Glutamatergic neuron (in vitro differentiated cells): ENCODE measurements at places on chromosomes 2 and 18. TPM values are rescaled to one million over a fixed set of nuclear protein-coding genes. Genes with fewer than 3 reads are reported as not detected.

- no peak for DNase-seq
Observed at GRCh38 chr2:222577341-222577740, 78.6 kb downstream of the FARSB start.

DNA sequence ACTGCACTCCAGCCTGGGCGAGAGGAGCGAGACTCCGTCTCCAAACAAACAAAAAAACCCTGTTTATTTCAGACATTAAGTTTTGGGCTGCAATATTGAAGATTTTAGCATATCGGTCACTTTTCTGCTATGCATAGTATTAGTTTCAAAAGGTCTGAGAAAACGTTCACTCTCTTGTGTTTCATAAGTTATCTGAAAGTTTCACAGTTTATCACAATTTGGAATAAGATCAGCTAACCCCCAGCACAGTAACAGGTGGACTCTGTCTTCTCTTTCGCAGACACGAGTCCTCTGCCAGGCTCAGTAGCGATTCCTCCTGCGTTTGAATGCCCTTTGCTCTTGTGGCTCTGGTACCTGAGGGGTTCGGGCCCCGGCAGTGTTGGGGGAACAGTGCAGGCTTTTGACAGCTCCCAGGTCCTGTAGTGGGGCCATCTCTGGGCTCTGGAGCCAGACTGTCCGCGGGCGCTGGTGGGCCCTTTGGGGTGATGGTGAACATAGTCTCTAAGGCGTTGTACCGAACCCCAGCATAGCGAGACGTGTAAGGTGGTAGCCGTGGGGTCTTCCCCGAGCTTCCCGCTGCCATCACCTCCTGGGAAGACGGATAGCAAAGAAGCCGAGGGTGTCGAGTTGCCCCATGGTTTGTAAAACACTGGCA is 20.4 kb downstream of the NFATC1 start:
- DNase-seq, result no peak

DUSP19 gene
- total RNA-seq, result 1.6 TPM

B3GNT7 gene
- 0.27 TPM for total RNA-seq

GRCh38 chr18:72762515-72763122 is 105.2 kb downstream of the NETO1 start:
- no peak for DNase-seq

DNA sequence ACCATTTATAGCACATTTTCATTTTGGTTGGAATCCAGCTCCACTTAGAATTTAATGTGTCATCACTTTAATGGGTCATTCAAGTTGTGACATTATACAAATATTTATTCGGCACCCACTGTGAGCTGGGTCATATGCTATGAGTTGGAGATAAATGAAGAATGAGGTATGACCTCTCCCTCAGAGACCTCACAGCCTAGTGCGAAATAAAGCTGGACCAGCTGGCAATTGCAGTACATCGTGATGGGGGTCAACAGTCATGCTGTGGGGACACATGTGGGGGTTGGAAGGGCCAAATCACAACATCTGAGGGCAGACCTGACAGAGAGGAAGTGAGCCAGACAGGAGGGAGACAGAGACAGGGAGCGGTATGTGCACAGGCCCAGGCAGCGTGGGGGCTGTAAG is 175.4 kb downstream of the MAIP1 start:
- DNase-seq, result no peak

DNA sequence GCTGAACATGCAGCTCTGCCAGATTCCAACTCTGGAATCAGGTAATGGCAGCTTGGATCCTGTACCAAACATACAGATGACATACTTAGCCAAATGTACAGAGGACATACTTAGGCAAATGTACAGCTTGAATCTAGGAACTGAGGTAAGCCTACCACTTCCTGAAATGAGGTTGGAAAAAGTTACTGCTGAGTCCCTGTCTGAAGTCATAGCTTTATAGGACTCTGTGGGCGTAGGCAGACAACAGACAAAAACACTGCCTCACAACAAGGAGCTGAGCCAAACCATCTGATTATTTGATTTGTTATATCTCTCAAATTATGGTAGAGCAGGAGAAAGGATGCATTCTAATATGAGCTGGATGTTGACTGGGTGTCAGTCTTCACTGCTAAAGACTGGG is 290.2 kb upstream of the TCF4 start:
- DNase-seq, result no peak

DNA sequence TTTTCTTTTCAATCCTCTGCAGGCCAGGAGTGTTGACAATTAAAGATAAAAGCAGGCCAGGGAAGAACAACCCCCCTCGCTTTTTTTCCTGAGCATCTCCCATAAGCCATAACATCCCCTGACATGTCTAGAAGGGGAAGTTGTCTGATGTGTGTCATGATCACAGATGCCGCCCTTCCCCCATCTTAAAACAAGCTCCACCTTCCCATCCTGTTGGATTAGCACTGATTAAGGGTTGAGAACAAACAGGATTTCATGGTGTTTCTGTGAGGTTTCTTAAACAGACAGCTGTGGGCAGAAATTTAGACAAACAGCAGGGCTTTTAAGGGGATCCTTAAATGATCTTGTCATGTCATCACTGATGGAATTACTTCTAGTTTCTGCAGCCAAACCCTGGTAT is 59.4 kb upstream of the UPP2 start:
- DNase-seq, result no peak

- no peak for DNase-seq
Observed at GRCh38 chr2:72136933-72137497, 10.6 kb downstream of the CYP26B1 start.

DNA sequence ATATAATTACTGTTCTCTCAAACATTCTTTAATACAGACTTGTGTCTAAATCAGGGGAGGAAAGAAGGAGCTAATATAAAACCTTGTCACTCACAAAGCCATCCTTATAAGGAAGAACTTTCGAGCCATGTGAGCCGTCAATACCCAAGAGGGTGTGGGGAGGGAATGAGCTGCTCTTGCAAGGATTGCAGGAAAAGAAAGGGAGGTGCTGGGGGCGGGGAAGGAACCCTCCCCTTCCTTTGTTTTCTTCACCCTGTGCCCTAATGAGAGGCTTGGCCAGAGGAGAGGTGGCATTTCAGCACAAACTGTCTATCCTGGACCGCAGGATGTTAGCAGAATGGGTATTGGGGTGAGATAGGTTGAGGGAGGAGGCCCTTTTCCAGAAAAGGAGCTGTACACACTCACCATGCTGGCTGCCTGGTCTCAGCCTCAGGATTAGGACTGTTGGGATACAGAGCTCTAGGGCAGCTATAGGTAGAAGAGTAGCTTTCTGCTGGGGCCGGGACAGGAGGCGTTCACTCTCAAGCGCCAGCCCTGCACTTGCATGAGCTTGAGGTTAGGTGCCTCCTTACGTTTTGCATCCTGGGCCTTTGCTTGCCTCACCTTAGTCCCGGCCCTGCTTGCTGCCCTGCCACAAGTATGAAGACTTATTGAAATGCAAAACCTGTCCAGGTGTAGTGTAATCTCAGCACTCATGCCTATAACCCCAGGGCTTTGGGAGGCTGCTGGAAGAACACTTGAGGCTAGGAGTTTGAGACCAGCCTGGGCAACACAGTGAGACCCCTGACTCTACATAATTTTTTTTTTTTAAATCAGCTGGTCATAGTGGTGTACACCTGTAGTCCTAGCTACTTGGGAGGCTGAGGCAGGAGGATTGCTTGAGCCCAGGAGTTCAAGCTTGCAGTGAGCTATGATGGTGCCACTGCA is 190.5 kb downstream of the LOXHD1 start:
- DNase-seq, result no peak

DNA sequence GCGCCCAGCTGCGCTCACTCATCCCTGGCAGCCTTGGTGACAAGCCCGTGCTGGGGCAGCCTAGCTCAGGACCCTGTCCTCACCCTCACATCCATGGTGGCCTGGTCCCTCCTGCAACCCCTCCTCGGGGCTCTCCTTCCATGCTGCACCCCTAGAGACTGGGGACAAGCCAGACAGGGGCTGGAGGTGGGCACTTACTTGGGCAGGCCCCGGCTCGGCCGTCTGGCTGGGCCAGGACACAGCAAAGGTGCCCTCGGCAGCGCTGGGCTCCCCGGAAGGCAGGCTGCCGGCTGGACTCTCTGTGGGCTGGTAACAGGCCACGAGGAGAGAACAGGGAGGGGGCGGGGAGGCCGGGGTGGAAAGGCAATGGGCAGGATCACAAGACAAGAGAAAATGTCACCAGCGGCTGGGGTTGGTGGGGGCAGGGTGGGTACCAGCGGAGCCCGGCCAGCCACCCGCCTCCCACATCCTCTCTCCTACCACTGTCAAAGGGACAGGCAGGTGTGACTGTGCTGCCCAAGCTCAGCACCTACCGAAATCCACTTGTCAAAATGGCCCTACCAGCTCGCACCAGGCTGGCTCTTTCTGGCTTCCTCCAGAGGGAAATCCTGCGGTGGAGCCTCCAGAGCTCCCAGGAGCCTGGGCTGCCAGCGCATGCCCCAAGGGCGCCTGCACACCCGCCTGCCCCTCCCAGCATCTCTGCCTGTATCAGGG is 54.7 kb downstream of the BIN1 start:
- DNase-seq, result peak; percentile 24

UBE2E3 gene
- 294 TPM for total RNA-seq
